ENCODE measurements at places on chromosomes 5 and 9.

DNA sequence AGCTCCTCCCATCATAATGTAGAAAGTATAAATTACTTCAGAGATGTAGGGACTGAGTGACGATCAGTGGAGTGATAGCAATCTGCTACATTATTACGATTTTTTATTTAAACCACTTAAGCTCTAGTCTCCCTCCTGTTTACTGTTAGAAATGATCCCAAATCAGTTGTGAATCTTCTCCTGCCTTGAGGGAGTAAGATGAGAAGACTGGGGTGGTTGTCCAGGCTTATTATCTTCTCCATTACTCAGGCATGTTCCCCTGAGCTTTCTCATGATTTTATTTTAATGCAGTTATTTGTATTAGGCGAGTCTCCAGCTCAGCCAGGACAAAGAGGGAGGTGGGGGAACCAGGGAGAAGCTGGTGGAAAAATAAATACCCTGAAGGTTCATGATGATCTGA, 48.2 kb upstream of the CTNNA1 start:
- no peak for DNase-seq

DNA sequence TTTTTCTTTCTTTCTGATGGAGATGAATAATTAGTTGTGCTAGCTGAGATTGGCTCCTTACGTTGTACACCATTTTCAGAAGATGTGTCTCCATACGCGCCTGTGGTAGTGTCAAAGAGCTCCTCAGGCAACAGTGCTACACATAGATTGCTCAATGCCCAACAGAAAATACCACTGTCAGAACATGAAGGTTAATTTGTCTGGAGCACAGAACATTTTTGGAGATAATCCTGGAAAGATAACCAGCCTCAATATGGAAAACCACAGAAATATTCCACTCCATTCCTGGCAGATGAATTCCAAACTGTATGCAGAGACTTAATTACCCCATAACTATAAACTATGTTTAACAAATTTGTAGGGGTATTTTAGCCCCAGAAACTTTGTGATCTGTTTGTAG, 233.6 kb downstream of the MARCHF11 start:
- DNase-seq: peak; percentile 39

DNA sequence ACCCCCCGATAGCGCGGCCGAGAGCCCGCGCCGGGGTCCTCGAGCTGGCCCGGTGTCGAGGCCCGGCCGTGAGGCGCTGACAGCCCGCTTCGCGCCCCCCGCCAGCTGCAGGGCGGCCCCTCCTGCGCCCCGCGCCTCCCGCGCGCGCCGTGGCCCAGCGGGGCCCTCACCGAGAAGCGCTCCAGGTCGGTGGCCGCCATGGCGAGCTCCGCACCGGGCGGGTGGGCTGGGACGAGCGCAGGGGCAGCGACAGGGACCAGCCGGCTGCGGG, 166 bp downstream of the SEPTIN8 start:
- DNase-seq: no peak

GRCh38 chr9:80968611-80969010, 720.7 kb downstream of the TLE1 start:
- DNase-seq: peak; percentile 87

- DNase-seq: no peak
These were observed 75.6 kb downstream of the NTNG2 start for GRCh38 chr9:132237481-132237880.

DNA sequence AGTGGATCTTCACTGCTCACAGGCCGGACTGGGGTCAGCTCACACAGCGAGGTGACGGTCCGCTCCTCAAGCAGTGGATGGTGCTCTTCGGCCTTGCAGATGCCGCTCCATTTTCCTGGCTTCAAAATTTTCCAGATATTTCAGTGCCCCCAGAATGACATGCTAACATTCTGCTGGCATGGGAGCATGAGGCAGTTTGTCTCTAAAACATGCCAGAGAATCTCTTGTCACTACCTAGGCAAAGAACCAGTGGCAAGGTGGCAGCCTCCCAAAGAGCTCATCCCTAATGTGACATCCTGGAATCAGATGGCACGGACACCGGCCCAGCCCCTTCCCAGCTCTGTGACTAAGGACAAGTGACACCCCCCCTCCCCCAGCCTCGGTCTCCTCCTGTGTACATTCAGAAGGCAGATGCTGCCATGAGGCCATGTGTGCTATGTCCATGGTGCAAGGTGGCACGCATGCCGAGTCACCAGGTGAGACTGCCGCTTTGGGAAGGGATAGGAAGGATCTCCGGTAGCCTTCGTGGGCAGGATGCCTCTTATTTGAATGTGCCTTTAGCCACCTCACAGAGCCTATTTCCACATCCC, 2.7 kb downstream of the S1PR3 start:
- DNase-seq: no peak

GRCh38 chr9:95139126-95139525, 178.4 kb downstream of the FANCC start:
- no peak for DNase-seq

DNA sequence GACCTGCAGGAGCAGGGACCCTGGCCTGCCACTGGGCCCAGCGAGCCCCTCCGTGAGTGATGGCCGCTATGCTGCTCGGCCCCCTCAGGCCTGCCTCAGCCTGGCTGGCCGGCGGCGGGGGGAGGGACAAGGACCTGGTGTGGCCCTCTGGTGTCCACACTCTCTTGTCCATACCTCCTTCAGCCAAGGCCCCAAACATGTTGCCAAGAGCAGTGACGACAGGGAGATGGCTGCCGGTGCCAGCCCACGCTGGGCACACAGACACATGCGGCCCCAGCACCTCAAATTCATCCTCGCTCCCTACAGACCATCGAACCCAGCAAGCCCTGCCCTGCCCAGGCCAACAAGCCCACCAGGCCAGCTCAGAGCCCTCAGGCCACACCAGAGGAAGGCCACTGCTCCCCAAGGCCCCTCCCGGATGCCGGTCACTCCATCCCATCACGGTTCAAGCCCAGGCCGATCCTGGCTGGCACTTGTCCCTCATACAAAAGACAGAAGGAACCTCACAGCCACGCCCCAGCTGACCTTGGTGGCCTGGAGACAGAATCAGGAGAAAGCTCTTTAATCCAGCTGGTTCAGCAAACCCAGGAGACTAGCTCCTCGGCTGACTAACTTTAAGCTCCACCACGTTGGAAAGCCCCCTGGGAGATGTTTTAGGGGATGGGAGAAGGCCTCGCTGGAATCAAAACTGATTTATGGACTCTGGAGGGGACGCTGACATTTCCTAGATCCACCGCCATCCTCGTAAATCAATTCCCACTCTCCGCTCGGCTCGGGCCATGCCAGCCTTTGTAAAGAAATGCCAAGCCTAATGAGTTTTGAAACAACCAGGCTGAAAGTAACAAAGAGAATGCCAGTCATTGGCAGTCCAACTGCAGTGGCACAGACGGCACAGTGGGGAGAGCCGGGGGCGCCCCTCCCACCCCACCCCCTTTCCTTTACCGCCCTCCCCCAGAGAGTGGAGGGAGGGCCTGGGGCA, 84.9 kb downstream of the VAV2 start:
- DNase-seq: no peak

GRCh38 chr5:107372723-107373450, 297.9 kb downstream of the EFNA5 start:
- DNase-seq: no peak

- peak; percentile 97 for DNase-seq
These were observed 96.7 kb downstream of the EDIL3 start for GRCh38 chr5:84287951-84288350.
